ENCODE measurements at places on chromosomes 16 and 17.

- DNase-seq: no peak
Observed at GRCh38 chr17:50922107-50922506, 56.0 kb upstream of the TOB1 start.

DNA sequence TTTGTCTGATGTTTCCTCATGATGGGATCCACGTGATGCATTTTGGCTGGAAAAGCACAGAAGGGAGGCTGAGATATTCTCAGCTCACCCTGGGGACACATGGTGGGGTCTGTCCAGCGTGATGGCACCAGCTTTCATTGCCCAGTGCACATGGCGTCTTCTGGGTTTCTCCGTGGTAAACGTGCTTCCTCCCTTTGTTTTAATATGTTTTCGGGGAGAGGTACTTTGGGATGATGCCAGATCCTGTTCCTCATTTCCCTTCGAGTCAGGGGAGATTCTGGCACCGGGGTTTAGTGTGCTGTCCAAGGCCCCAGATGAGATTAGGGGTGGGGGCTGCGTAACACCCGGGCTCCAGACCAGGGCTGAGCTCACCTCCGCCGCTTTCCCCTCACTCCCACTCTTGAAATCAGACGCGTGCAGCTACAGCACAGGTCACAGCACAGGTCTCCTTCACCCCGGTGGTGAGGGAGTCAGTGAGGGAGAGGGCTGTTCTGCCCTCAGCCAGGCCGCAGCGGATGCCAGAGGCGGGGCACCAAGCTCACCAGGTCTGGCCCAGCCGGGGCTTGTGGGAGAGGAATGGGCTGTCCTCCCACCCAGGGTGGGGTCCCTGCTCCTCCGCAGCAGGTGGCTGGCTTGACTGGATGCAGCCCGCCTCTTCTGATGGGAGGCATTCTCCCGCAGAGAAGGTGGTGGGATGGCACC is 33.9 kb downstream of the COX4I1 start:
- no peak for DNase-seq

GRCh38 chr17:48153691-48154358 is 46.3 kb downstream of the SNX11 start:
- peak; percentile 63 for DNase-seq

DNA sequence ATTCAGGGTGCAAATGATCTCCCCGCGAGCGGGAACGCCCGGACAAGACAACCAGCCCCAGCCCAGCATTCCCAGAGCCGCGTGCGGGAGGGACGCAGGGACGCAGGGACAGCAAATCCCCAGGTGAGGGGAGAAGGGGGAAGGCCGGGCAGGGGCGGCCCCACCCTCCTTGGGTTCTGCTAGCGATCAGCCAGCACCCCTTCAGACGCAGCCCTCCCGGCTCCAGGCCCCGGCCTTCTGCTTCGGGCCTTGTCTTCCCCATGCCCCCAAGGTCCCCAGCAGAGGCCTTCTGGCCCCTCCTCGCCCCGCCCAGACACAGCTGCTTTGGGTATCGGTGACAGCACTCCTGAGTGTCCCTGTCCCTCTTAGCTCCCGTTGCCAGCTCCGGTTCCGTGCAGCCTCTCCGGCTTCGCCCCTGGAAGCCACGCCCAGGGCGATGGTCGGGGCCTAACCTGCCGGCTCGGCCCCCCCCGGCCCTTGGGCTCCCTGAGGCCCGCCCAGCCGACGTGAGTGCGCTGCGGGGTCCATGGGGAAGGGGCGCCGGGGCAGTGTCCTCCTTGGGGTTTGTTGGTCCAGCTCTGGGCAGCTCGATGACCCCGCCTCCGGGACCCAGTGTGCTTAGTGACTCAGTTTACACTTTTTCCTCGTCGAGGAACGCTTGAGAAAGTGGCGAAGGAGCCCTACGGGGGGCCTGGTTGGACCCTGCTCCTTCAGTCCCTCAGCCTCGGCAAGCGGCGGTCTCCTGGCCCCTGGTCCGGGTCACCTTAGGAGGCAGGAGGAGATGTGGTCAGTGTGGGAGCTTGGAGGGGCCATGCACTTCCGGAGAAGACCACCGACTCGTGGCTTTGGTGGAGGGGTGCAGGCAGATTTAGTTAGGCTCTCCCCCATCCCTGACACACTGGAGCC is 50.5 kb upstream of the AMZ2 start:
- peak; percentile 49 for DNase-seq

GRCh38 chr16:50152351-50152806 is 727 bp upstream of the TENT4B start:
- no peak for DNase-seq

DNA sequence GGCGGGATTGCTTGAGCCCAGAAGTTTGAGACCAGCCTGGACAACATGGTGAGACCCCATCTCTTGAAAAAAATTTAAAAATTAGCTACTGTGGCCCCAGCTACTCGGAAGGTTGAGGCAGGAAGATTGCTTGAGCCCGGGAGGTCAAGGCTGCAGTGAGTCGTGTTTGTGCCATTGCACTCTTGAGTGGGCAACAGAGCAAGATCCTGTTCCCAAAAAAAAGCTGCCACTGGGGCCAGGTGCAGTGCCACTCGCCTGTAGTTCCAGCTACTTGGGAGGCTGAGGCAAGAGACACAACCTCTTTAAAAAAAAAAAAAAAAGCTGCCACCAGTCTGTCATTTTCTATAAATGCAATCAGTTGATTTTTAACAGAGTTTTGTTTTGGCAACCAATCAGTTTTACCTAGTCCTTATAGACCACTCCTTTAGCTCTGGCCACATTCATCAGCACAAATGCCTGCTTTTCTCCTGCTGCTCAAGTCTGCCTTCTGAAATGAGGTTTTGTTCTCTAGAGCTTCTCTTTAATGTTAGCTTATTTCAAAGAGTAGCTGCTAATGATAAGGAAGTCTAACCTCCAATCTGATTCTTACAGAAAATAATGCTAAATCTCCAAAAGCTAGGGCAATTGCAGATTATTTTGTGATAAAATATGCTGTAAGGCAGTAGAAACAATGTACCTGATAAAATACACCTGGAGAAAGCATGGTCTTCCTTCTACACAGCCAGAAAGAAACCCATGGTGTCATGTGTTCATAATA is 64.8 kb downstream of the TUBD1 start:
- no peak for DNase-seq

DNA sequence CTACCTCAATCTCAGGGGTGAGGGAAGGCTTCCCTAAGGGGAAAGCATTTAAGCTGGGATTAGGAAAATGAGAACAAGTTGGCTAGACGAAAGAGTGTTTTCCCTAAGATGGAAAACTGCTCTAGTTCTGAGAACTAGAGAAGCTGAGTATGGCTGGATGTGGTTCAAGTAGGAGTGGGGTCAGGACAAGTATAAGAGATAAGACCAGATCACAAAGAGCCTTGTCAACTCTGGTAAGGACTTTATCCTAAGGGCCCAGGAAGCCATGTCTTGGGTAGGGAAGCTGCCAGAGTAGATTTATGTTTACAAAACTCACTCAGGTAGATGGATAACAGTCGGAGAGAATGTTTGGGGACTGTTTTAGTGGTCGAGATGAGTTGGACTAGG is 1.7 kb downstream of the ANKS4B start:
- DNase-seq: no peak

- no peak for DNase-seq
Observed at GRCh38 chr16:12994402-12994801, 93.0 kb downstream of the SHISA9 start.

GRCh38 chr17:31048780-31049179 is 46.0 kb upstream of the NF1 start:
- DNase-seq: no peak

GRCh38 chr17:54891176-54891821 is 9.4 kb upstream of the TOM1L1 start:
- DNase-seq: peak; percentile 52

DNA sequence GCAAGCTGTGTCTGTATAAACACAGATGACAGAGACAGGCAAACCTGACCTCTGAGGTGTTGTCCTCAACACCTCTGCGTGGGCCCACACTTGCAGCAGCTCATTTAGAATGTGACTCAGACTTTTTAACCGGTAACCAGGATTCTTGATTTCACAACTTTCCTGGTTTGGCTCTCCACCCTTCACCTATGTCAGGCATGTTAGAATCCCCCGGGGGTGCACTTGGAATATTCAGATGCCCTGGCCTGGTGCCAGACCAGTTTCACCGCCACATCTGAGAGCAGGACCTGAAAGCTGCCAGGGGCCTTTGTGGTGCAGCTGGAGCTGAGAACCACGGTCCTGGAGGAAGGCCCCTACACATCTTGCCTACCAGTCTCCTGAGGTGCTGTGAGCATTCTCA is 4.8 kb downstream of the DHODH start:
- no peak for DNase-seq

DNA sequence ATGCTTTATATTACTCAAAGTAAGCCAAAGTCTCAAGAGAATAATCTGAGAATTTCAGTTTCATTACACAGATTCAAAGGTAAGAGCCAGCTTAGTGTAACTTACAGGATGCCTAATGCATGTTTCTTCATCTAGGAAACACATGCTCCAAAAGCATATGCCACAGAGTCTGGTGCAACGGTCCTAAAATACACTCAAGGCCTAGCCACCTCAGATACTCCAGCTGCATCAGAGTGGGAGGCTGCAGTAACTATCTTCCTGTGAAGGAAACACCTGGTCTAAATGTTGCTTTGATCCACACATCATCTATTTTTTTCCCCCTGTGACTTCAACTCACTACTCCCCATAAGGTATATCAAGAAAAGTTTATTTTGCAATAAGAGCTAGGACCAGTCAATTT is 51.6 kb upstream of the CORO6 start:
- no peak for DNase-seq
